ENCODE measurements at places on chromosomes 5 and 9.

DNA sequence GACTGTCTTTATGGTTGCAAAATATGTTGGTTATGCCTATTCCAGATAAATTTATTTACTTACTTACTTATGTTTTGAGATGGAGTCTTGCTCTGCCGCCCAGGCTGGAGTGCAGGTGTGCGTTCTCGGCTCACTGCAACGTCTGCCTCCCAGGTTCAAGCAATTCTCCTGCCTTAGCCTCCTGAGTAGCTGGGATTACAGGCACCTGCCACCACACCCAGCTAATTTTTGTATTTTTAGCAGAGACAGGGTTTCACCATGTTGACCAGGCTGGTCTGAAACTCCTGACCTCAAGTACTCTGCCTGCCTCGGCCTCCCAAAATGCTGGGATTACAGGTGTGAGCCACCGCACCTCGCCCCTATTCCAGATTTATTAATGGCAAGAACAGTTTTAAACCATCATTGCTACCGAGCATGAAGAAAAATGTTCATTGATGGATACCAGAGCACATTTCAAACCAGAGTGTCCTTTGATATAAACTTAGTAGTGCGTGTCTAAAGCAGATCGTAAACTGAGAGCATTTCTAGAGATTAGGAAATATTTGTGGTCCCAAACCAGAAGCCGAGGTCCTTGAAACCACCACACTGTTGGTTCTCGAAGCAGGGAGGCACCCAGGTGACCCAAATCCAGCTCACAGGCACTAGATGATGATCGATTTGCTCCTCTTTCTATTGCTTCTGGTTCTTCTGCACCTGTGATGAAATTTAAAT is 85.2 kb downstream of the GRAMD2B start:
- no peak for DNase-seq

- no peak for DNase-seq
Observed at GRCh38 chr9:77975806-77976205, 55.8 kb downstream of the GNAQ start.

DNA sequence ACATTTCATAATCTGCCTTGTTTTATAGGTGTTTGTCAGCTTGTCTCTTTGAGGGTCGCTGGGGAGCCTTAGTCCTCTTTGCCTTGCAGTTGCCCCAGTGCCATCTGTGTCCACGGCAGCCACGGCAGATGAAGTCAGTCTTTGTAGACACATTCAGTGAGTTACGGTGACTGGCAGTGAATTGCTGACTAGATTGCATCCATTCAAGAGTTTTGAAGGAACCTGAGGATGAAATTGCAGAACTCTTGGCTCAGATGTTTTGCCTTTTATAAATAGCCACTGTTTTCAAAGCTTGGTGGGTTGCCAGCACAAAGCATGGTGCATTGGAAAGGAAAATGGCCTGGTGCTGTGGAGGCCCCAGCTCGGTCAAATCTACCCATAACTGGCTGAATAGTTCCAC is 125.6 kb downstream of the TRIO start:
- no peak for DNase-seq

DNA sequence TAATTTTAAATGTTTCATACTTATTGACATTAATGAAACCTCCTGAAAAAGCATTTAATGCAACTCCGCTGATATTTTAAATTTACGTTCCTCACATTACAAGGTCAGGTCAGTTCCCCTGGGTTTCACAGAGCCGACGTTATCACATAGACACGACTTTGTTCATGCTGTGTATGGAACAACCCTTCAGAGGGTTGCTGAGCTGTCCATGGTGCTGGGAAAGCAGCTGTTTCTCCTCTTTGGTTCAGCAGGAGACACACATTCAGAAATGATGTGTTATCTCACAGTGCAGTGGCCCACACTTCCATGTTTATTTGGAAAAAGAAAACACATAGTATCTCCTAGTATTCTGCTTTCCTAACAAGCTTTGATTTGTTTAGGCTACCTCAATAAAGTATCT is 53.5 kb downstream of the PPP2R2B start:
- DNase-seq = no peak

DNA sequence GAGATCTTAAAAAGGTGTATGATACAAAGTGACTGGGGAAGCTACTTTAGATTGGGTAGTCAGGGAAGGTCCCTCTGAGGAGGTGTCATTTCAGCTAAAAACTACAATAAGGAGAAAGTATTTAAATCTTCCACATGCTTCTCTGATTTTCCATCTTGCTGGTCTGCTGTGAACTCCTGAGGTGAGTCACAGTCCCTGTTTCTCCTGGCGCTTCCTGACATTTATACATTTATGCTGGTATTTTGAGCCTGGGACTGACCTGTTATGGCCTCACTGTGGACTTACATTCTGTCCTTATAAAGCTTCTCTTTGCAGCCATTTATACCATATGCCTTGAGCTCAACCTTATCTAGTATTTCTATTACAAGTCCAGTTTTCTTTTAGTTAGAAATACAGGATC is 95.1 kb downstream of the MED27 start:
- no peak for DNase-seq

DNA sequence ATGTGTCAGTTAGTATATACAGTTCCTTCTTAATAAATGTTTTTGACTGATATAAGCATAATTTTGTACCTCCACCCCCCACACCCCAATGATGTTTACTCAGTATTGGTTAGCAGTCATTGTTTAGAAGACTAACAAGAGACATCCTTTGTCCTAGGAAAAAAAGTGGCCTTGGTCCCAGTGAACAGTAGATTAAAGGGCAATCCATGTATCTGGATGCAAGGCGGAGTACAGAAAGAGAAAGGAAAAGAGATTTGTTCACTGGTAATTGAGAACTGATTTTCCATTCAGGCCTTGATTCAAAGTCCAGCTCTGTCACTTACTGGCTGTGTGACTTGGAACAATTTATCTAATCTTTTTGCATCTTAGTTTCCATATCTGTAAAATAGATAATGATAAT is 4.6 kb downstream of the RALGPS1 start:
- no peak for DNase-seq

GRCh38 chr5:143524338-143524945 is 121.0 kb upstream of the NR3C1 start:
- DNase-seq = no peak

DNA sequence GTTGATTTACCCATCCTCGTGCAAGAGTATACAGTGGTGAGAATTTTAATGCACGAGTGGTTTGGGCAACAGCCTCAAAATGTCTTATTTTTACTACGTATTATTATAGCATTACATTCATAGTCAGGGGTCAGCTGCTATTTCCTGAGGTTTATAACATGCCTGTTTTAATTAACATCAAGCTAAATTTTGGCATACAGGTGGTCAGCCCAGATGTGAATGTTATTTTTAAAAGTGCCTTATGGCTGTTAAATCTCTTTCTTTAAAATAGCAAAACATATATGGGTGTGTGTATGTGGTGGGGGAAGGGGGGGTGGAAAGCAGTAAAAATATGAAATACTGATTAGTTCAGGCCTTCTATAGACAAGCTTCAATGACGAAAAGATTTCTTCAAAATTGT is 424.5 kb upstream of the CLINT1 start:
- DNase-seq = no peak

DNA sequence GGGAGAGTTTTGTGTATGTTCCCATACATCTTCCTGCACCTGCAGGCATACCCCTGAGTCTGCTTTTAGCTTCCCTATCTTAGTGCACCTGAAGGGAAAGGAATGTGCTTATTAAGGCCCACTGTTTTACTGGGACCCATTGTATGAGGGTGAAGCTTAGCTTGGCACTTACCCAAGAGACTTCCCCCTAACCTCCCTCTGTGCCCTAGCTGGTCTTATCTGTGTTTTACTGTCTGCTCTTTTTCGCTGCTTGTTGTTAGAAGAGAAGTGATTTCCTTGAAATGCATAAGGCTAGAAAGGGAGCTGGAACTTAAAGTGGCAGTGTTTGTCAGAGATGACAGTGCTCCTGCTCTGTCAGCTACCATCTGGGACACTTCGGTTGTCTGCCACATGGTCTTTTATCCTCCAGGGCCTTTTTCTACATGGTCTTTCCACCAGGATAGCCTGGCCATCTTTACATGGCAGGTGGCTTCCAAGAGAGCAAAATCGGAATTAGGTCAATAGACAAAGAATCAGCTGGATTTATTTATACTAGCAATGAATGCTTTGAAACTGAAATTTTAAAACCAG is 122.5 kb upstream of the SLC44A1 start:
- no peak for DNase-seq

DNA sequence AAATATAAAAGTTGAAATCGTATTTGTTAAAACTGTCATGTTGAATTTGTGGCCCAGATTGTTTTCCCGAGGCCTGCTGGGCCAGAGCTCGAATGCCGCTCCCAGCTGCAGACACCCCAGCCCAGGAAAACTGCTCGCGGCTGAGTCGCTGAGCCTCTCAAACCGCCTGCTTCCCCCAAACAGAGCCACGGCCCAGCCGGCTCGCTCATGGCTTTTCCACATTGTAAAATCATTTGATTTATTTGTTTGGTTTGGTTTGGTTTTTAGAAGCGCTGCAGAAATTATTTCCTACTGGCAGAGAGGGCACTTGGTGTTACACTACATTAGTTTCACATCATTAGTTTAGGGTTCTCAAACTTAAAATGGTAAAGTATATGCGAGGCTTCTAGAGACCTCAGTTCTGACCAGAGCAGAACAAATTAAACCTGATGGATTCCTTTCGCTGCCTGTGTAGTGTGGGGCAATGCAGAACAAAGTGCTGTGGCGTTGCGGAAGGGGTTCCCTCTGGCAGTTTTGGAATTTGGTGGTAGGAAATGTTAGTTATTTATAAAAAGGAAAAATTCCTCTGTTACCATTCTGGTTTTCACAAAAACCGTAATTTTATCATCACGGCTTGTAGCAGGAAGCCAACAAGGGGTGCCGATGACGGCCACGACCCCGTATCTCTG is 156.5 kb upstream of the PITX1 start:
- no peak for DNase-seq

GRCh38 chr9:138098908-138099791 is 221.6 kb downstream of the CACNA1B start:
- DNase-seq = no peak

Measured in T-helper 1 cell (primary cell).